ENCODE measurements at places on chromosomes 7 and 10.

DNA sequence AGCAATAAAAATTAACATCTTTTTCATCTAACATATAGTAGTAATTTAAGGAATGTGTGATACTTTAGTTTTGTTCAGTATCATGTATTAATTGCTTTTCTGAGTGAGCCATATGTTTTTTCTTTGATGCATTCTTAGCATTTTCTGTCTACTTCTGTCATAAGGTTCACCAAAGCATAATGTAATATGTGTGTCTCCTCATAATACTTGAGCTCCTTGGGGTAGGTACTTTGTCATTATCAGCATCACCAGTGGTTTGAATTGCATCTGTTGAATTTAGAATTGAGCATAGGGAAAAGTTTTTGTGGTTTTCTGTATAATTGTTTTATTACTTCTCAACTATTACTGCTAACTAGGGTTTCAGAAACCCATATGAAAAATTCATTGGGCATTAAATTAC, 26.5 kb downstream of the VPS50 start:
- DNase-seq, result no peak

GRCh38 chr7:78777829-78778228, 675.6 kb downstream of the MAGI2 start:
- DNase-seq, result no peak

DNA sequence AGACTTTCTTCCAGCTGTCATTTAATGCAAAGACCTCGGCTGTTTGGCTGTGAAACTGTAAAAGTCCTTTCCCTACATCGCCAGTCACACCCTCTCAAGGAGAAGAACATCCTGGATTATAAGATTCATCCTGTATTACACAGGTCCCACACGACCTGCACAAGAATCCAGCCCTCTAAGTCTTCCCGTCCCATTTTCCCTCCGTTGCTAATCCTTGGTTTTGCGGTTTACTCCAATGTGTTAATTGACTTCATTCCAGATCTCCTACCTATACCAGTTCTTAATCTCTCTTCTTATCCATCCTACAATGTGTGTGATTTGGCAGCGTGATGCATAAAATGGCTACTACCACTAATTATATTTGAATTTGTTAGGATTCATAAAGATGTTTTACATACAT, 110.4 kb downstream of the COL28A1 start:
- no peak for DNase-seq

GRCh38 chr10:44516891-44517290, 132.0 kb upstream of the CXCL12 start:
- DNase-seq, result no peak

GRCh38 chr10:15387021-15387420, 15.9 kb upstream of the FAM171A1 start:
- DNase-seq, result no peak

- no peak for DNase-seq
These were observed 265.6 kb upstream of the TCERG1L start for GRCh38 chr10:131577178-131577555.

All from CD4-positive, CD25-positive, alpha-beta regulatory T cell (primary cell).